T-cell (primary cell): ENCODE measurements at places on chromosomes 4 and X.

GRCh38 chr4:6500481-6501140 is 28.2 kb upstream of the PPP2R2C start:
- no peak for DNase-seq

GRCh38 chrX:45773572-45773971 is 572.9 kb upstream of the DIPK2B start:
- DNase-seq, result no peak

DNA sequence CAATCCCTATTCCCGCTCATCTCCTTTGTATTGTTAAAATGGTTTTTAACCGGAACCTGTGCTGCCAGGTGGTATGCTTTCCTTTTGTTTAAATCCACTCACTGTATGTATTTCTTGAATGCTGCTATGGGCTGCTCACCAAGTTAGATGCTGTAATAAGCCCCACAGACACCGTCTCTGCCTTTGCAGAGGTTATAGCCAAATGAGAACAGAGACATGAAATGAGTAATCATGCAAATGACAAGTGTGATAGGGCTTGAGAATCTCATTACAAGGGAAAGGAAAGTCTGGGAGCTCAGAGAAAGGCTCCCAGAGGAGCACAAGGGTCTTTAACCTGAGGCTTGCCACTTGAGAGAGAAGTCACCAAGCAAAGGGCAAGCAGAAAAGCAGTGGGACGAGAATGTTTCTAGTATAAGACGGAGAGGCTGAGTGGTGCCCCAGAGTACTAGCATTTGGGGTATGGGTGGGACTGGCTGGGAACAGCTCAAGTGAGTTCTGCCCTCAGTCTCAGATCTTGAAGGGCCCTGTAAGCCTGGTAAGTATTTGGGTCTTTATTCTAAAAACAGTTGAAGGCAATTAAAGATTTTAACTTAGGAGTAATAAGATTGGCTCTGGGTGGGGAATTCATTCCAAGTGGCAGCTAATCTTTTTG is 110.8 kb upstream of the H2AZ1 start:
- no peak for DNase-seq

DNA sequence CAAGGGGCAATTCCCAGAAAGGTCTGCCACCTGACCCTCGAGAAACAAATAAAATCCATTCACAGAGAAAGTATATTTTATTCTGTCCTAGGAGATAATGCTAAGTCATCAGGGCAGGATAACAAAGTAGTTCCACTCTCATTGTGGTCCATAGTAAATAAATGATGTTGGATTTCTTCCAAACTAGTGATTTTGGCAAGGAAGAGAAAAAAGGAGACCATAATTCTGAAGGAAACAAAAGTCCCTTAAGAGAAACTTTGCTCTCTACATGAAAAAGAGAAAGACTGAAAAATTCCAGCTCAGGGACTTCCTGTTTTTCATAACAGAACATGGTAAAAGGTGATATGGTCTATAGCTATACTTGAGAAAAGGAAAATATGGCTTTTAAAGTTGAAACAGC is 71.5 kb upstream of the DDX60 start:
- DNase-seq, result no peak

GRCh38 chr4:181677621-181678020 is 565.6 kb upstream of the TENM3 start:
- no peak for DNase-seq

- no peak for DNase-seq
Measured at GRCh38 chr4:35511851-35512250, 732.5 kb downstream of the ARAP2 start.

DNA sequence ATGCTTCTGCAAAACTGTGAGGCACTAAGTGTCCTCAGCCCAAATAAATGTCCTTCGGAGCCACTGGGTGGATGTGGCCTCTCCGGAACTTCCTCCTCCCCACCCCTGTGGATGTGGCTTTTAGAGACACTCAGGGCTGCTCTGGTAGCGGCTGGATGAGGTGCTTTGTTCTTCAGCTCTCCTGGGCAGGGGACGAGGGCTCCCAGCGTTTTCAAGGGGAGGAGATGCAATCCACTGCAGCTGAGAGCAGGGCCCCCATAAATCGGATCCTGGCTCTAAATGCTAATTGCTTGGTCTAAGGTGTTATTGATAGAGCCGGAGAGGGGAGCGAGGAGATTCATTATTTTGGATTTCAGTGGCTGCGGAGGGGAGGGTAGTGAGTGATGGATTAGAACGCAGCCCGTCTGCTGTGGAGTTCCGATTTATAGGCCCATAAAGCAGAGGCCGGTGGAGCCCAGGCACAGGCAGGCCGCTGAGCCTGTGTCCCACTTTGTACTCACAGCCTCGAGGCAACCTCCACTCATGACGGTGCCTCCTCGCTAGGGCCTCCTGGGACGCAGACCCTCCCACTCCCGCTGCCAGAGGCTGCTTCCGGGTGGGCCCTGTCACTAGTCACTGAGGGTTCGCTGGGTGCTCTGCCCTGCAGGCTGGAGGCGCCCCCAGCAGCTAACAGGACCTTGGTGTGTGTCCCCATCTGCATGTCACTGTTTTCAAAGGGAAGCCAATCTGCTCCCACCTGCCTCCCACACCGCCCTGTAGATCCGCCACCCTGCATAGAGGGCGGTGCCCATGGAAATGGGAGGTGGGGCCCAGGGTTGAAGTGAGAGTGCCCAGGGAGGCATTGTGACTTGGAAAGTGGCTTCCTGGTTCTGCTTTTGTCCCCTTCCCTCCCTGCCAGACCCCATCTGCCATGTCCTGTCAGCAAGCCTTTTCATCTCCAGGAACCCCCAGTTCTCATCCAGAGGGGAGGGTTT is 135.4 kb upstream of the PSAPL1 start:
- no peak for DNase-seq

DNA sequence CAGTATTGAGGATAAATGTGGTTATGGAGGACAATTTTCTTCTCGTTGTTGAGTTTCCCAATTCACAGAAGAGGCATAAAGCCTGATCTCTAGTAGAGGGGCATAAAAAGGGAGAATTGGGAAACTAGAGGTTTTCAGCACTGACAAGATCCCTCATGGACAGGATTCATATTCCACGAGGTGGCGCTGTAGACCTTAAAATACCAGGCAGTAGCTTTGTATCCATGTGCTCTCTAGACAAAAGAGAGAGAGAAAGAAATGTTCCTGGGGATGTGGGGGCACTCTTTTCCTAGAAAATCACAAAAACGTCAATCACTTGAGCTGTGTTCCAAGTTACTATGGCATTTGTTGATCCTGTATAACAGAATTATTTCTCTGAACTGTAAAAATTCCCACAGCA is 128.3 kb downstream of the MAGEE1 start:
- DNase-seq, result no peak

- DNase-seq, result no peak
Measured at GRCh38 chr4:31655328-31655727, 935.2 kb downstream of the PCDH7 start.

DNA sequence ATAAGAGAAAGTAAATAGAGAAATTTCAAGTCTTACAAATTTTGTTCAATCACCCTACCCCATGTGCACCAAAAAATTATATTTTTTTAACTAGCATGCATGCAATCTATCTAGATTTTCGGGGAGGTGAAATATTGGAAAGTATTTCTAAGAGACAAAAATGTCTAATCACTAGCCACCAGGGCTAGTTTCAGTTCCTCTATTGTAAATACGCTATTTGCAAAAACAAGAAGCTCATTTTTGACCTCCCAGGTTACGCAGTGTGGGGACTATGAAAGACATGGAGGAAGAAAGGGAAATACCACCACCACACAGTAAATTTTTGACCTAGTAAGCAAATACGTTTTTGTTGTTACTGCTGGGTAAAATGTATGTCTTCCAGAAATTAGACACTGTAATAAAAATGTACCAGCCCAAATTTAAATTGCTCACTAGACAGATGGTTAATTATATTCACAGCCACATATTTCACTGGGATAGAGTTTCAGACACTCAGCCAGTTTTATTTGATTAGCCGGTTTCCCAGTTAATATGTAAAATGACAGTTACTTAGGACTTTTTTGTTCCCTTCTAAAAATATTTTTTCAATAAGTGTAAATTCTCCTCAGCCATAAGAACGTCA is 2.2 kb downstream of the NEXMIF start:
- no peak for DNase-seq

GRCh38 chr4:79431839-79432238 is 23.8 kb upstream of the GK2 start:
- no peak for DNase-seq

GRCh38 chr4:40827758-40828157 is 78.0 kb downstream of the NSUN7 start:
- DNase-seq, result no peak

DNA sequence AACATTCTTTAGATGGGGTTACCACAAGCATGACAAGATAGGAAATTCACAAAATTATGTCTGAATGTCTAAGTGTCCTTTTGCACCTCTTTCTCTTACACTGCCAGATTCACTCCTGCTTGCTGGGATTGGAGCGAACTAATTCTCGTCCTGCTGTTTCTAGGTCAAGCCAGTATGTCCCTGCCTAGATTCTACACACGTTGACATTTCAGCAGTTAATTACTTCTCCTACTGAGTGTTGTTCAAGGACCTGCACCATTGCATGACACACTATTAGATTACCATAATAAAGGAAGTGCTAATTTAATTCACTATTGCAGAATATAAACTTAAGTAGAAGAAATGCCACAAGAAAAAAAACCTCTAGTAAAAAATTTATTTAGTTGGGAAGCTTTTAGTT is 1911.7 kb downstream of the PCDH7 start:
- DNase-seq, result no peak

- no peak for DNase-seq
Measured at GRCh38 chr4:175823015-175823742, 11.1 kb upstream of the GPM6A start.

DNA sequence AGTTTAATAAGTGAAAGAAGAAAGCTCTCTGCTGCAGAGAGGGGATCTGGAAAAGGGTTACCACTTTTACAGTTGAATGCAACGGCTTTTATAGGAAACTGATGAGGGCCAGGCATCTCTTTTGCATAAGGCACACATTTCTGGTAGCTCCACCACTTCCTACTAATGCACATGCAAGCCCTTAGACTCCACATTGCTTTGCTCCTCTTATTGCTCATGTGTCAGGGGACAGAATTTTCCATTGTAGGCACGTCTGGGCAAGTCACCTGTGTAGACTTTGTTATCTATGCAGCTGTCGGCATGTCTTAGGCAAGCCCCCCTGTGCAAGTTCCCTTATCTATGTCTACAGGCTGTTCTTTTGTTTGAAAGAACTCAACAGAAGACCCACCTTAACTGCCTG is 294.6 kb upstream of the STS start:
- DNase-seq, result no peak

GRCh38 chrX:110403441-110404238 is 45.0 kb downstream of the RTL9 start:
- DNase-seq, result no peak

GRCh38 chr4:67779631-67780030 is 25.4 kb upstream of the GNRHR start:
- DNase-seq, result no peak

DNA sequence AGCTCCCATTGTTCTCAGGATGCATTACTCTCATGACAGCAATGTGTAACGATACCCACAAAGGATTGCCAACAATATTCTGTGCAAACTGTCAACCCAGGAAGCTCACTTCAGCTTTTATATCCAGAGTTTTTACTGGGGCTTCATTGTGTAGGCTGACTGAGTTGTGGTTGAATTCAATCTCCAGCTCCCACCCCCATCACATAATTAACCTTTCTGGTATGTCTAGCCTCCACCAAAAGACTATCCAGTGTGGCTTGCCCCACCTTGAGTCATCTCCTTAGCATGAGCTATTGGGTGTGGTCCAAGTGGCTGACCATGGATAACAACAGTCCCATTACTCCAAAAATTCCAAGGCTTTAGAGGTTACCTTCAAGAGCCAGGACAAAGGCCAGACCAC is 17.7 kb upstream of the TAB3 start:
- no peak for DNase-seq

DNA sequence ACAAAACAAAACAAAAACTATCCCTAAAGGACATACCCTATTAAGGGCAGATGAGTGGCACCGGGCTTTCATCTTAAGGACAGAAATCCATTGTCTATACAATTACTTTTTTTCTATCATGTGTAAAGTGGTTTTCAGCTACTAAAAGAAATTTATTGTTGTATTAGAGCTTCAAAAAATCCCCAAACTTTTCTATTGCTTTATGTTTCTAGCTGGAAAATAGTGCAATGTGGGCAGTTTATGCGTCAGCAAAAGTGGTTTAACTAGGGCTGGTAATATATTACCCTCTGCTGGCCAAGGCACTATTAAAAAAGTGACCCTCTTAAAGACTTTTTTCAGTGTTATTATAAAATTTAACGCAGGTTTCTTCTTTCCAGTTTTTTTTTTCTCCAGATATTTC is 15.5 kb upstream of the GPR82 start:
- DNase-seq, result no peak

DNA sequence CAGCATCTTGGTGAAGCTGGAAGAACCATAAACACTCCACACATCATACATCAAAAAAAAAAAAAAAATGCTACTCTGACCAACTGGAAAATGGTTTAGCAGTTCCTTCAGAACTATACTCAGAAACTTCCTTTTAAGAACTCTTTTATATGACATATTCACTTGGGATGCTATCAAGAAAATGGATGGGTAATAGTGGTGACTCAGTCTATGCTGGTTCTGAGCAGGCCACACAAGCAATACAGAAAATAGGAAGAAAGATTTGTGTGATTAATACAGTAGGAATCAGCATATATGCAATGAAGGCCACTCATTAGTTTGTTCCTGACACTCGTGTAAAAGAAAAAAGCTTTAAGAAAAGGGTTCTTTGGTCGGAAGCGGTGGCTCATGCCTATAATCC is 123.5 kb upstream of the FAT4 start:
- no peak for DNase-seq
